ENCODE measurements at places on chromosomes 16 and 17.

DNA sequence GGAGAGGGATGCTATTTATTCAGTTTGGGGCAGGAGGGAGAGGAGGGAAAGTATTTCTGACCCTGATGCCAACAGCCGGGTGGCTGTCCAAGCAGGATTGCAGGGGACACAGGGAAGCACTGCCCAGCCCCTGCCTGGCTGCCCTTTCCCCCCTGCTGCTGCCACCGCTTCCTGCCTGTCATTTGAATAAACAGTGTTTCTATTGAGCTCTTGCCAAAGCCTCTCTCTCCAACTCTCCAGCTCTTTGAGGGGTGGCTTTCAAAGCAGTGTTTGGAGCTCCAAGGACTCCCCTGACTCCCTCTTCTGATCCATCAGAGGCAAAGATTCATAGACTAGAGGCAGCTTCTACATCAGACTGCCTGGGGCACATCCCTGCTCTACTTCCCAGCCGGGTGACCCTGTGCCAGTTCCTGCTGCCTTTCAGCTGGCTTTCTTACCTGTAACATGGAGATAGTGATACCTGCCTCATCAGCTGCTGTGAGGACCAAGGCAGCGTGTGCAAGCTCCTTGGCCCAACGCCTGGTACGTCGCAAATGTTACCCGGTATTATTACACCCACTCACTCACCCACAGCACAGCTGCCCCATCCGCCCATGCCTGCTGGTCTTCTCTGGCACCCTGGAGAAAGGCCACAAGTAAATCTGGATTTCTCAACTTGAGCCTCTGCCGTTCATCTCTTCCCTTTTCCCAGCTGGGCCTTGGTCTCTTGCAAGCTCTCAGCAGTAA is 9.5 kb downstream of the PROCA1 start:
- DNase-seq: no peak

- DNase-seq: no peak
Observed at GRCh38 chr16:74568961-74569631, 37.8 kb downstream of the GLG1 start.

DNA sequence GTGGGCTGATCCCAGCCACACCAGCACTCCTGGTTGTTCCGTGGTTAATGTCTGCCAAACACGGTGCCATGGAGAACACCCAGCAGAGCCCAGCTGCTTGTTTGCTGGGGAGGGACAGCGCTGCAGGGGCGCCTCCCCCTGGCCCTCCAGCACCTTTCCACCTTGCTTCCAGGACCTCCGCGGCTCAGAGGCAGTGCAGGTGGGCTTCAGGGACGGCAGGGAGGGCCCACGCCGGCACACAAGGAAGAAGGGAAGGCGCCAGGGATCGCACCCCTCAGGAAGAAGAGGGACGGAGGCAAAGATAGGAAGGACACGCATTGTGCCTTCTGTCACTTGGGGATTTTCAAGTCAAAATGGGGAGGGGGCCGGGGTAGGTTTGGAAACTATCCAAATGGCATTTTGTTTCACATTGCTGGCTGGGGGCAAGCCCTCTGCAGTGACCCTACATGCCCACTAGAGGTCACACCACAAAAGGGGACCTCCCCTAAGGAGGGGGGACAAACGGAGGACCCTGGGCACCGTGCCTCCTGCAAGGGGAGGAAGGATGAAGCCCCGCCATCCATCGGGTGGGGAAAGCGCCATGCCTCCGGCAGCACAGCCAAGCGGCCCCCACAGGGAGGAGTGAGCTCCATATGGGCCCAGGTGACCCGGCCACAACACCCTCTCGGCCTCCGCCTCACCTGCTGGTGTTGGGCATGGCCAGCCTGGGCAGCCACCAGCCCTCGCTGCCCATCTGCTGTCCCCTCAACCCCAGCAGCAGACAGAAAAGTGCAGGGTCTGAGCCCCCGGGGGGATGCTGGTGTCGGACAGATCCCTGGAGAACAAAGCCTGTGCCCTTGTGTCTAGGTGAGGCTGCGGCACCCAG is 7.5 kb upstream of the C16orf95 start:
- peak; percentile 50 for DNase-seq

- no peak for DNase-seq
Observed at GRCh38 chr16:727291-727977, 528 bp downstream of the HAGHL start.

DNA sequence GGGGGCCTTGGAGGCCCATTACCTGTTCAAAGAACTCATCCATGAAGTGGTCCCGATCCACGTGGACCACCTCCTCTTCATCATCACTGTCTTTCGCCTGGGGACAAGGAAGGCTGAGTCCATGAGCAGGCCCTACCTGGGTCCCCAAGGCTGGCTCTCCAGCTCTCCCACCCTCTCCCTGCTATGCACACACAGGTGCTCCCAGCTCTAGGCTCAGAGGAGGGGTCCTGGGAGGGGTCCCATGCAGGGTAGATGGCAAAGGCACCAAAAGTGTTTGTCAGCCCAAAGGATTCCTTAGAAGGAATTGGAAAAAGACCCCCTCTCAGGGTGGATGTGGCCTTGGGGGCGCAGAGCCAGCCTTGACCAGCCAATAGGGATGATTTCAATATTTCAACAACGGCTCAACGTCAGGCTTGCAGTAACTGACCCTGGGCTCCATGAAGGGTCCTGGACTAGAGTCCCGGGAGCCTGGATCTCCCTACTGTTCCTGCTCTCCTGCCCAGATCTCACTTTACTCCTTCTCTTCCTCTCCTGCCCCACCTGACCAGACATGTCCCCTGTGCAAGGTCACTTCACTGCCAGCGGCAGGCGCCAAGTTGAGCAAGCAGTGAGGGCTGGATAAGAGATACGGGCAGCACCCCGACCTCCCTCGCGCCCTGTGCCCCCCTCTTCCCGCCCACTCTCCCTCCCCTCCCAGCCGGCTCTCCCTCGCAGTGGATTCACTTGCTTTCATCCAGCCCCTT is 8.8 kb downstream of the STX1B start:
- DNase-seq: no peak

DNA sequence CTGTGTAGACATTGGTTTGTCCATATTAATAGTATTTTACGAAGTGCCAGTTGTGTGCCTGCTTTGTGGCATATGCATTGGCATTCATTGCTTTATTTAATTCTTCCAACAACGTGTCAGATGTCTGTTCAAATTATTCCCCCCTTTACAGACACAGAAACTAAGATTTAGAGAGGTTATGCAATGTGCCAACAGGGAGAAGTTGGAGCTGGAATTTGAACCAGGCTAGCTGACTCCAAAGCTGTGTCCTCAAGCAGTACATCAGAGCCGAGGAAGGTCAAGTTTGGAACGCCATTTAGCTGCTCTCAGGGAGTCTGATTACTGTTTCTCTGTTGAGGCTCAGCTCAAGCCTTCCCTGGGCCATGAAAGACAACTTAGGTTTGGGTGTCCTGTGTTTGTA is 232.3 kb downstream of the WWOX start:
- no peak for DNase-seq

DNA sequence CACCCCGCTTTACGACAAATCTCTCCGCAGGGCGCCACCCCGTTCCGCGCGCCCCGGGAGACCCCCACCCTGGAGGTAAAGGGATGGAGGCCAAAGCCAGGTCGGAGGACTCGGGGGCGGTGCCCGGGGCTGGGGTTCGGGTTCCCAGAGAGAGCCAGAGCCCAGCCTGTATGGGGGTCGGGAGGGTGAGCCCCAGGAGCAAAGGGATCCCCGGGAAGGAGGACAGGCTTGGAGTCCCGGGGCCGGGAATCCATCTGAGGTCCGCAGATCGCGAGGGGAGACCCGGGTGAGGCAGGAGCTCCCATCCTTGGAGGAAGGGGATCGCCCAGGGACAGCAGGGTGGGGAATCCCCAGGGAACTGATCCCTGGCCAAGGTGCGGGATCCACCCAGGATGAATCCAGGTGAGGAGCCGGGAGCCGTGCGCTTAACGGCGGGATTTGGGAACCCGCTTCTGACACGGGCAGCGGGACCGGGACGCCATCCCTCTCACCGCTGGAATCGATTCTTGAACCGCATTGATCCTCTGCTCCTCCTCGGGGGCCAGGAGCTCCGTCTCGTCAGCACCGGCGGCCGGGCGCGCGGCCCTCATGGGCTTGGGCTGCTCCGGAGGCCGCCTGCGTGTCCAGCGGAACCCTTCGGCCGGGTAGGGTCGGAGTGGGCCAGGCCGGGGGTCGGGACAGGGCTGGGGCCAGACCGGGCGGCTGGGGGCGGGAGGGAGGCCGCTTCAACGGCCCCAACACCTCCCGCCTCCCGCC is at the start of gene MMD:
Gene MMD (minus strand): TSS at position 657 of the 756 bp plus-strand sequence. CDS start 140 bp downstream, at position 517.
- DNase-seq: no peak

- no peak for DNase-seq
Observed at GRCh38 chr17:69773081-69773480, 301.9 kb upstream of the KCNJ16 start.

DNA sequence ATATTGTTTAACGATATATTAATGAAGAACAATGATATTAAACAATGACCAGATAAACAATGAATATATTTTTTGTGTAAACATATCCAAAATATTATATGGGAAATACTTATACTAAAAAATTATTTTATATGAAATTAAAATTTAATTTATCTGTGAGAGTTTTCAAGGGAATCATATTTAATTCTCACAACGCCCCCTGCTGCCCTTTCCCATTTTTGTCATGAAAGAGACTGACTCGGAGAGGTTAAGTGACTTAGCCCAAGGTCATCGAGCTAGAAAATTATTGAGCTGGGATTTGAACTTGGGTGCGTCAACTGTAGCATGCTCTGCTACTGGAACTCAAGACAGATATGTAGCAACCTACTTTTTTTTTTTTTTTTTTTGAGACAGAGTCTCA is 7.2 kb upstream of the MYCBPAP start:
- DNase-seq: peak; percentile 34

GRCh38 chr16:59440502-59440901 is 706.4 kb upstream of the GOT2 start:
- DNase-seq: no peak

GRCh38 chr16:73228649-73229048 is 180.7 kb upstream of the ZFHX3 start:
- no peak for DNase-seq

GRCh38 chr16:25783226-25783625 is 91.5 kb downstream of the HS3ST4 start:
- no peak for DNase-seq

DNA sequence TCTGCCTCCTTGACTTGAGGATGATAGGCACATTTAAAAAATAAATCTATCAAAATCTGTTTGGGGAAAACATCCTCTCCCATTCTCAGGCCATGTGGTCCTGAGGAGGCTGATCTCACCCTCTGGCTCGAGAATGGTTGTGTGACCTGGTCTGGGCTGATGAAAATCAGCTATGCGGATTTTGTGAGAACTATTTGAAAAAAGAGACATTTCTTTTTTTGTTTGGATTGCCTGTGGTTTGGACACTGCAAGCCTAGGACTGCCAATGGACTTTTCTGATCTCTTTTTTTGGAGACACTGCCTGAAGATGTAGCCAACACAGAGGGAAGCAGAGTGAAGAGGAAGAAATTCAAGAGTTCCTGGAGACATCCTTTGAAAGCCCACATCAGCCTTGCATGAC is 145.9 kb downstream of the HS3ST3B1 start:
- DNase-seq: no peak

DNA sequence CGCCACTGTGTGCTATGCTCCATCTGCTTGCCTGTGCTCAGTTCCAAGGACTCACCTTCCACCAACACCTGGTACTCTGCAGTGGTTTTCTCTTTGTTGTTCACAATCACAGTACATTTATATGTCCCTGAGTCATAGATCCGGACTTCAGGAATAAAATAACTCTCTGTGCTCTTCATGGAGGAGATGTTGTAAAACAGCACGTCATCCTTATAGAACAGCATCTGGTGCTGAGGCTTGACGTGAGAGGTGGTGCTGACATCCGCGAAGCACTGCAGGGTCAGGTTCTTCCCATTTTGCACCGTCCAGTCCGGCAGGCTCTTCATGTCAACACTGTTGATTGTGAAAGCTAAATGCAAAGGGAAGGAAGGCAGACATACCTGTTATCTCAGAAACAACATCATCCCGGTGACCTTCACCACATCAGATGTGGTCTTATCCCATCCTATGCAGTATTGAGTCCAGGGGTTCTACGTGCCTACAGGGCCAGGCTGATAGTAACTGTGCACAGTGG is 12.8 kb downstream of the PECAM1 start:
- DNase-seq: no peak

- DNase-seq: no peak
Observed at GRCh38 chr17:46117850-46118696, 75.2 kb downstream of the KANSL1 start.

DNA sequence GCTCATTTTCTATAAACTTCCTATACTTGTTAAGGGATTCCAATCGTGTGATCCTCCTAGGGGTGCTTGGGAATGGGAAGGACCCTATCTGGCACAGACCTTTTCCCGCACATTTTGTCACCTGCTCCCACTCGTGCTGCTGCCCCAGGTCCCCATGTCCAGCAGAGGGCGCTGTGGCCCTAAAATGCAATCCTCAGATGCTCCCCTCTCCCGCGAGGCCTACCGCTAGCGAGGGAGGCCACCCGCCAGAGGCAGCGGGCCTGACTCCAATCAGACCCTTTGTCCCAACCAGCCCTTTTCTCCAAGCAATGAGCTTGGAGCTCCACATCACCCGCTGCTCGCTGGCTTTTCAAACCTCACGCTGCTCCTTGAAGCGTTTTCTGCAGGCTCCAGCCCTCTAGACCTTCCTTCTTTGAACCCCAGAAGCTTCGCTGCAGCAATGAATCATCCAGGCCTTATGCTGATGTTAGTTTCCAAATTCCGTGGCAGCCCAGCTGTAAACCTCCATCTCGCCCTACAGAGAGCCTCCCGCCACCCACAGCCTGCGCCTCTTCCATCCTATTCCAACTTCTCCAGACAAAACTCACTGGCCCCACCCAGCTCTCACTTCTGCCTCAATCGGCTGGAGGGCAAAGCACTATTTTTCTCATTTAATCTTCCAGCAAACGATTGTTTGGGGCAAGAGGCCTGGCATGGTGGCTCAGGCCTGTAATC is 23.6 kb upstream of the FZD2 start:
- DNase-seq: peak; percentile 80

DNA sequence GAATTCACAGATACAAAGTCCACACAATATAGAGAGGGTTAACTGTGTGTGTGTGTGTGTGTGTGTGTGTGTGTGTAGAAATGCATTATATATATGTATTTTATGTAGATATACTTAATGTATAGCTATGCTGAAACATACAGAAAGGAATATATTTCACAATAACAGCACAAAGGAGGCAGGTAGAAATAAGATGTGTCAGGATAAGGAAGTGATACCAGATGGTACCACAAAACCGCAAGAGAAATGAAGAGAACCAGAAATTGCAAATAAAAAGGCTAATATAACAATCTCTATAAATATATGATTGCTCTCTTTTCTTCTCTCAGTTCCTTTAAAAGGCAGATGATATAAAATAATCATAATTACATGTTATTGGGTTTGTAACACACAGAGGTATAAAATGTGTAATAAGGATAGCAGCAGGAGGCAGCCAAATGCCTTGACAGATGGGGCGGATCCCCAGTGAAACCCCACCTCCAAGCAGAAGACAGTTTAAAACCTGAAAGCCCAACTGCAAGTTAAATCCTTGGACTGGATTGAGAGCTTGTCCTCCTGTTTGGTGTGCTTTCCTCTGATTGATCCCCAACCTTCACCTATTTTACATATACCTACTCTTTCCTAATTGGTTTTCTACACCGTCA is 365.4 kb upstream of the C16orf82 start:
- no peak for DNase-seq

- no peak for DNase-seq
Observed at GRCh38 chr17:4764595-4764994, 7.1 kb upstream of the TM4SF5 start.
